Mononuclear cell (primary cell): ENCODE measurements at places on chromosomes 6 and 20. TPM values are rescaled to one million over a fixed set of nuclear protein-coding genes. Genes with fewer than 3 reads are reported as not detected.

VWA7 gene
- 0.31 TPM for total RNA-seq

SF3B5 gene
- 86.1 TPM for total RNA-seq

SMOC2 gene
- not detected for total RNA-seq

PRKN gene
- 6.1 TPM for total RNA-seq

SNAP25 gene
- not detected for total RNA-seq
